ENCODE measurements at places on chromosomes 2 and 18.

DNA sequence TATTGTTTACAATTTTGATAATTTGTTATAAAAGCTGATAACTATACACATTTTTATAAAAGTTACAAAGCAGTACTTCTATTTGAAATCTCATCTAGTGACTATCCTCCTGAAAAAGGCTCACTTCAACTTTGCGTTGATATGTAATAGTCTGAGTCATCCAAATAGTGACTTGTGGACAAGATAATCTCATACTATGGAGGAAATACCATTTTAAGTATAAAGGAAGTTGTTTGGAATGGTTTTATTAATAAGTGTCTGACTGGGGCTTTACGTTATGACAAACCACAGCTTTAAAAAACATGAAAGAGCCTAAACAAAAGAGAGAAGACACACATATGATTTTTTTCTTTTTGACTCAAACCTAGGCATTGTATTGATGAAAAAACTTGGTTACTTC lies 272.3 kb upstream of the COL3A1 start:
- peak; percentile 75 for DNase-seq

DNA sequence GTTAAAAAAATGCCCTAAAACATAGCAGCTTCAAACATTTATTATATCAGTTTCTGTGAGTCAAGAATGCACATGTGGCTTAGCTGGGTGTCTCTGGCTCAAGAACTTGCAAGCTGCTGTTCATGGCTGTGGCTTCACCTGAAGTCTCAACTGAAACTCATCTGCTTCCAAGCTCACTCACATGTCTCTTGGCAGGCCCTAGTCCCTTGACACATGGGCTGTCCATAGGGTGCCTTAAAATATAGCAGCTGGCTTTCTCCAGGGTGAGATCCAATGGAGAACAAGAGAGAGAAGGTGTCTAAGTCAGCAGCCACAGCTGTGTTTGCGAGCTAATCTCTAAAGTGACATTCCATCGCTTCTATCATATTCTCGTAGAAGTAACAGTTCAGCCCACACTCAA lies 152.8 kb downstream of the DSEL start:
- DNase-seq = no peak

DNA sequence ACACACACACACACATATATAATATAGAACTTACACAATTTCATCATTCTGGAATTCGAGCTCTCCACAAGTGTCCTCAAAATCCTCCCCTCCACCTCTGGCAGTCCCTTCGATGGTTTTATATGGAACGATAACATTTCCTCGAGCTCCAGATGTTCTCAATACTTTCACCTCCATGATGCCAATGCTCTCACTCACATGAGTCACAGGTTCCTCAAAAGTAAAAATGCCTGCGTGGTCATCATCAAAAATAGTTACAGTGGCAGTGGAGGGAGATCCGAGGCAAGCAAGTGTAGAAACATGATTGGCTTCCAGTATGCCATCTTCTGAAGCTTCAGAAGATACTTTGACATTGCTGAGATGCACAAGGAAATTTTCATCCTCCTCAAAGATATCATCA lies 23.5 kb downstream of the SLC8A1 start:
- no peak for DNase-seq

- no peak for DNase-seq
These were observed 107.3 kb upstream of the IL1R2 start for GRCh38 chr2:101884423-101884822.

DNA sequence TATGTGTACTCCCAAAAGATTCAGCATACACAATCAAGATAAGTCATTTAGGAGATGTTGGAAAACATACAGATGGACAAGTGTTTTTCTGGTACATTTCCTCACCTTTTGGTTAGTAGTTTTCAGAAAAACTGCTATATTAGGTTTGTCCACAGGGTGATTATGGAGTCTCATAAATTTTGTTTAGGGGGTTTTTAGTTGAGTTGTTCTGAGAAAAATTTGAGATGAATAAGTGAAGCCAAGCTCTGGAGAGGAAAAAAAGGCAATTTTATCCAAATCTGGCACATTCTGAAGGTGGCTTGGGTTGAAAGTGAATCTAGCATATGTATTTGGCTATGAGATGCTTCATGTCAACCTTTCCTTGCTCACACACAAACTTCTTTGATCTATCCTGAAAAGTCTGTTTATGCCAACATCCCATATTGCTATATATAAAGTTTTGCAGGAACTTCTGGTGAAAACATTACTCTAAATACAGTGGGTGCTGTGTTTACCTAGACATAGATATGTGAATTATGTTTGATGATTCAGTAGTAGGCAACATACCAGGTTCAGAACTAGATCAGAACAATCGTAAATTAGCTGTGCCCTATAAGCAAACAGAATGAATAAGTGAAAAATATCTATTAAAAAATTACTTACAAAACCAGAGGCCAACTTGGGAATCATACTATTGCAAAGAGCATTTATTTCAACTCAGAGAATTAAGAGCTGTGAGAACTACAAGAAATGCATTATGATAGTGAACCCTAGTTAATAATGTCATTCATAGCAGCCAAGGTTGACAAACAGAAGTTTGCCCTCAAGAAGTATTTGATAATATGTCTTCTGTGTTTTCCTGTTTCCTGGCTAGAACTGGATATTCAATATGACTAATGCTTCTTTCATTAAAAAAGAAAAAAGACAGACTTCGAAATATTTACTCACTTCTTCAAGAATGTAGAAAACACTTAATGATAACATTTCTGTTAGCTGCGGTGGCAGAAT lies 552.0 kb downstream of the IRS1 start:
- DNase-seq = peak; percentile 27

DNA sequence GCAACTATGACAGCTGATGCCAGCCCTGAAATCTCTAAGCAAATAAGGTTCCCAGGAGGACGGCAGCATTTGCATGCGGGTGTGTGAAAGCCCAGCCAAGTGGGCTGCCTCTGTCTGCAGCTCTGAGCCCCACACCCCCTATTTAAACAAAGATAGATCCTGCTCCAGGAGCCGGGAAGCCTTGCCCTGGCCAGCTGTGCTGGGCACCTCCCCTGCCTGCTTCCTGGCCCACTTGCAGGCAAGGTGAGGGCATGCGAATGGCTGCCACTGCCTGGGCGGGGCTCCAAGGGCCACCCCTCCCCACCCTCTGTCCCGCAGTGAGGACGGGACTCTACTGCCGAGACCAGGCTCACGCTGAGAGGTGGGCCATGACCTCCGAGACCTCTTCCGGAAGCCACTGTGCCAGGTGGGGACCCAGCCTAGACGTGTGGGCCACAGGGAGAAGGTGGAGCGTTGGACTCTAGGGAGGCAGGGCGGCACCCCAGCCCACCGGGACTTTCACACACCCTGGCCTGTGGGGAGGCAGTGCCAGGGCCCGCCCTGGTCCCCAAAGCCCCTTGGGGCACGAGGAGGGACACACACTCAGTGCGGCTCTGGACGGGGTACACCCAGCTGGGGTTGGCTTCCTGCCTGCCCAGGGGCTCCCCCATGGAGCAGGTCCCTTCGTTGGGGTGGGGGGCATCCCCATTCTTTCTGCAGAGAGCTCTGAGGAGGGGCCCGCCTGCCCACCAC lies at the start of gene ANO7:
Gene ANO7, plus strand, starts transcription at position 317 of the 732 bp plus-strand sequence. CDS start 1,387 bp downstream, outside the sequence.
- no peak for DNase-seq

DNA sequence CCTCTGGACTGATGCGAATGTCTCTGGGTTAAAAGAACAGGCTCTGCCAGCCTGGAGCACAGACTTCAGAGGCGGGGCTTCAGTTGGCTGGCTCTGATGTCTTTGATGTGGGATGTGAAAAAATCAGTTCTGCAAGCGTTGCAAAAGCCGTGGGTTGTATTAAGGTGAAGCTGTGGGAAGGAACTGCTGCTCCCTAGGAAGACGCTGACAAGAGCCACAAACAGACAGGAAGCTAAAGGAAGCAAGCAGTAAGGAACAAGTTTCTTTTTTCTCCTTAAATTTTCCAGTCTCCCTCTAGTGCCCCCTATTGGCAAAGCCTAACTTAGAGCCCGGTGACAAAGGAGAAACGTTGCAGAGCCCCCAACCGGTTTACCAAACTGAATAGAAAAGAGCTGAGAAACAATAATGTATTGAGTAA lies 239.0 kb downstream of the CCDC178 start:
- DNase-seq = peak; percentile 35

GRCh38 chr18:12779043-12779442 lies 76.2 kb downstream of the PSMG2 start:
- DNase-seq = no peak

- DNase-seq = no peak
These were observed 103.5 kb downstream of the DNER start for GRCh38 chr2:229610872-229611271.

GRCh38 chr2:88690591-88691338 lies 708 bp upstream of the RPIA start:
- no peak for DNase-seq

DNA sequence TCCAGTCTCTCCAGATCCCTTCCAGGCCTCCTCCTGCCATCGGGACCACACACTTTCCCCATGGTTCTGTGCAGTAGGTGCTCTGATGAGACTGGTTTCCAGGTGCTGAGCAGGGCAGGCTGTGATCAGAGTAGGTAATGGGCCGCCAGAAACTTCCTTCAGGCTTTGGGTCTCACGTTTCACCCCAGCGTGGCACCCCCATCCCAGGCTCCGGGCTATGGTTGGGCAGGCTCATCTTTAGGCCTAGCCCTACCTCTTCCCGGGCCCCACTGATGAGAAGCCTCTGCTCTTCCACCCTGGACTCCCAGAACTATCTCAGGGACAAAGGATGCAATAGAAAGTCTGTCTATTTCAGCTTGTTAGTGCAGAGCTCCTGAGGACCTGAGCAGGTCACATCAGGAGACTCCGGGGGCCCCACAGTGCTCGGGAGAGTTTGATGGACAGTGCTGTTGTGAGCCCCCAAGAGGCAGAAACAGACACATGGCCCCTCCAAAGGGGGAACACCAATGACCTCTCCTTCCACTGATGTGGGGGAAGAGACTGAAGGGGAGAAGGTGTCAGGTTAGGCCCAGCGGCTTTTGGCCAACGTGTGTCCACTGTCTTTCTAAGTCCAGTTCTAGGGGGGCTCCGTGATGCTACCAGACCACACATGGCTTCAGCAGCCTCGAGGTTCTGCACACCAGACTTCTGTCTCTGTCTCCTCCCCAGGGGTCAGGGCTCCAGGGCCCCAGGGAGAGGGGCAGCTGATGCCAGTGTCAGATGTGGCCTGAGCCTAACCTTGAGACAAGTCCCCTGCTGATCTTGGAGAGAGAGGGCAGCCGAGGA lies 5.8 kb upstream of the PROM2 start:
- no peak for DNase-seq

DNA sequence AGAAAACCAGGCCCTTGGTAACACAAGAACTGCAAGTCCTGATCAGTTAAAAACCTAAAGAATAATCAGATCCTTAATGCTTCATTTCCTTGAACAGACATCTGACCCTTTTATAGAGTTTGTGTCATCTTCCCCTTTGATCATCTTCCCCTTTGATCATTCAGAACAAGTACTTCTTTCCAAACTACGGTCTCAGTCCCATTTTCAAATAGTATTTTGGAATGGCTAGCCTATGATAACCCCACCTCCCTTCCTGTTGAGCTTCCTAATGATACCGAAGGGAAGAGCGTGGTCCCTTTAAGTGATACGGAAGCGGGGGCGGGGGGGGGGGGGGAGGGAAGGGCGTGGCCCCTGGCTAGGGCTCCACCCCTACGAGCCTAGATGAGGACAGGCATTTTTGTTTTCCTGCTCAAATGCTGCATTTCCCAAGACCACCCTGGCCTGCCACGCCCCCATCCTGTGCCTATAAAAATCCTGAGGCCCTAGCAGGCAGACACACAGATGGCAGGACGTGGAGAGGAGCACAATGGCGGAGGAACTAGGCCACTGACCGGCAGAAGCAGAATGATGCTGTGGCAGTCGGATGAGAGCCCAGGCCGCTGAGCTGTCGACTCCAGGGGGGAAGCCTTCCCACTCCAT lies 24.1 kb upstream of the CHRNA1 start:
- peak; percentile 92 for DNase-seq

DNA sequence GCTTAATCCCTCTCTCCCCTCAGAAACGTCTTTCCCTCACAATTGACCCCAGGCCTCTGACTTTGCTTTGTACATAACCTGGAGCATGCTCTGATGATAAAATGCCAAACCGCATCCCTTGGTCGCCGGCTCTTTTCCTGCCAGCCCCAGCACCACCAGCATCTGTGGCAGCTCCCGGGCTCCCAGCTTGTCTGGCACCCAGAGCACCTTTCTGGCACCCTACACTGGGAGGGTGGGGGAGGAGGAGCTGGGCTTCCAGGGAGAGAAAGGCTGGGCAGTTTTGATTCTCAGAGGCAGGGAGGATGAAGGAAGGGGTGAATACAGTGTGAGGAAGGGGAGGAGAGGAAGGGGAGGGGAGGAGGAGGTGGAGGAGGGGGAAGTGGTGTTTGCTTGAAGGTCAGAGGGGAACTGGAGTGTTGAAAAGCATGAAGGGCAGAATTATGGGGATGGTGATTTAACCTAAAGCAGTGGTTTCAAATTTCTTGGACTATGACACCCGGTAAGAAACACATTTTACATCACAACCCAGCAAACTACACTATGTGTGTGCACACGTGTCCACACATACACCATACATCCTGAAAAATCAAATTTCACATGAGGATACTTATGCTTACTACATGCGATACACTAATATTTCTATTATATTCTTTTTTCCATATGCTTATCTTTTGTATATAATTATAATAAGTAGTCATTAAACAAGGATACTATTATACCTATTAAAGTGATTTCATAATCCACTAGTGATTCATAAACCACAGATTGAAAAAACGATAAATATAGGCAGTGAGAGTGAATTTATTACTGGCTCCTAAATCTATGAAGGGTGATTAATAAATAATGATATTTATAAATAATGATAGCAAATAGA lies 30.0 kb upstream of the IGFBP2 start:
- no peak for DNase-seq

- DNase-seq = peak; percentile 41
These were observed 83.3 kb upstream of the POMC start for GRCh38 chr2:25251422-25252273.

DNA sequence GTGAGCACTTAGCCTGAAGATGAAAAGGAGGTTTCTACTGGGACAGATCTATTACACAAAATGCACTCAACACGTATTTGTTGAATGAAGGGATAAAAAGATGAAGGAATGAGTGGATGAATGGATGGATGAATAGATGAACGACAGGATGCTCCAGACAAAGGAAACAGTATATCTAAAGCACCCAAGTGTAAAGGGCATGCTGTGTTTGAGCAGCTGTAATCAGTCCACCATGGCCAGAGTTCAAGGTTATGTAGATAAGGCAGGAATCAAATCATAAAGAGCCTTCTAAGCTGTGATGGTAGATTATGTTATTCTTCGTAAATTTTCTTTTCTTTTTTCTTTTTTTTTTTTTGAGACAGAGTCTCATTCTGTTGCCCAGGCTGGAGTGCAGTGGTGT lies 213.8 kb upstream of the FBXO11 start:
- no peak for DNase-seq

GRCh38 chr2:3126171-3126910 lies 251.3 kb downstream of the EIPR1 start:
- no peak for DNase-seq

DNA sequence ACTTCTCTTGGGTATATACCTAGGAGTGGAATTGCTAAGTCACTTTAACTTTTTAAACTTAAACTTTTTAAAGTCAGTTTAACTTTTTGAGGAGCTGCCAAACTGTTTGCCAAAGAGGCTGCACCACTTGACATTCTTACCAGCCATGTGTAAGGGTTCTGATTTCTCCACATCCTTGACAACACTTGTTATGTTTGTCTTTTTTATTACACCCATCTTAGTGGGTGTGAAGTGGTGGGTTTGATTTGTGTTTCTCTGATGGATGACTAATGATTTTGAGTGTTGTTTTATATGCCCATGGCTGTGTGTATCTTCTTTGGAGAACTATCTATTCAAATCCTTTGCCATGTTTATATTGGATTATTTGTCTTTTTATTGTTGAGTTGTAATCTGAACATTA lies 13.6 kb downstream of the ASAP2 start:
- DNase-seq = no peak

All from fibroblast of skin of right quadriceps (primary cell).